ENCODE measurements at places on chromosomes 5 and 9.

- peak; percentile 81 for DNase-seq
These were observed 151.1 kb downstream of the DOCK2 start for GRCh38 chr5:169788168-169788567.

DNA sequence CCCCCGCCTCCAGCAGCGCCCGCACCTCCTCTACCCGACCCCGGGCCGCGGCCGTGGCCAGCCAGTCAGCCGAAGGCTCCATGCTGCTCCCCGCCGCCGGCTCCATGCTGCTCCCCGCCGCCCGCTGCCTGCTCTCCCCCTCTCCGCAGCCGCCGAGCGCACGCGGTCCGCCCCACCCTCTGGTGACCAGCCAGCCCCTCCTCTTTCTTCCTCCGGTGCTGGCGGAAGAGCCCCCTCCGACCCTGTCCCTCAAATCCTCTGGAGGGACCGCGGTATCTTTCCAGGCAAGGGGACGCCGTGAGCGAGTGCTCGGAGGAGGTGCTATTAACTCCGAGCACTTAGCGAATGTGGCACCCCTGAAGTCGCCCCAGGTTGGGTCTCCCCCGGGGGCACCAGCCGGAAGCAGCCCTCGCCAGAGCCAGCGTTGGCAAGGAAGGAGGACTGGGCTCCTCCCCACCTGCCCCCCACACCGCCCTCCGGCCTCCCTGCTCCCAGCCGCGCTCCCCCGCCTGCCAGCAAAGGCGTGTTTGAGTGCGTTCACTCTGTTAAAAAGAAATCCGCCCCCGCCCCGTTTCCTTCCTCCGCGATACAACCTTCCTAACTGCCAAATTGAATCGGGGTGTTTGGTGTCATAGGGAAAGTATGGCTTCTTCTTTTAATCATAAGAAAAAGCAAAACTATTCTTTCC is 19.3 kb downstream of the CDKN2A start:
- no peak for DNase-seq

DNA sequence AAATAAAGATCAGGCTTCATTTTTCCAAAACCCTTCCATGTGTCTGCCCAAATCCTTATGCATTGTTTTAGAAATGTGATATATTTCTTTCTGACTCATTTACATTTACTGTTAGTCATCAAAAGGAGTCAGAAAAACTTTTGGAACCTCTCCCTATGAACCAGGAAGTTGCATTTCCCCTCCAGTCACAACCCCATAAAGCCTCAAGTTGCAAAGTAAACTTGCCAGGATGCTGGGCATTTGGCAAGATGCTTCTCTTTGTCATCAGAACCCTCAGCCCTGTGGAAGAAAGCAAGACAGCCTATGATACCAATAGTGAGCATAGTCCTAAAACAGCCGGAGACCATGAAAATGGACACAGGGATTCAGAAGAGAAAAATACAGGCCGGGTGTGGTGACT is 84.2 kb downstream of the MUSK start:
- DNase-seq: peak; percentile 94

DNA sequence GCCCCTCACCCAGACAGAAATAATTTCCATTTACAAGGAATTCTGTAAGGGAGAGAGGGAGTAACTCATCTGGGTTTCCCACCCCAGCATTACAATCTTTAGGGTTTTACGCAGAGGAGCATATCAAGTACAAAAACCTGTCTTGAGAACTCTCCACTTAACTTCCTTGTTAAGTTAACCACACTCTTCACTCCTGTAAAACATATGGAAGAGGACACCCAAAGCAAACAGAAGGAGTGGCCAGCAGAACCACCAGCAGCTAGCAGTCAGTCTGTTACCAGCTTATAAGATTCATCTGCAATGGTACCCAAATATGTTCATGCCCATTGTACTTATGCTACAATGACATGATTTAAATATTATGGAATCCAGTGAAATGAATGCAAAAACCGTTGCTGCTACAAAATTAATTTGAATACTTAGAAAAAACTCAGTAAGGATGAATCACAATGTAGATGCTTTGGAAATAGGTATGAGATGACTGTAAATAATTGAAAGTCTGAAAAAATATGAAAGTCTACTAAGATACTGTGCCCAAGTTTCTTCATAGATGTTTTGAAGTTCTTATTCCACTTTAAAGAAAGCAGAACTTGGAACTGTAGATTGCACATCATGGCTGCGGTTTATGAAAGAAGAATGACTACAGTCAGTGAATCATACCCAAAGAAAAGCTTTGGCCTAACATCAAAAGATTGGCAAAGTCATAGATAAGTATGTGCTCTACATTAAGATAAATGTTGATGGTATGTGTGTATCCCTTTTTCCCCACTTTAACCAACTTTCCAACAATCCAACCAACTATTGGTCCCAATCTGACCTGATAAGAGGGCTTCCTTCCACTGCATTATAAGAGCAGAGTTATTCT is 233.6 kb downstream of the ACTL7B start:
- DNase-seq: peak; percentile 85

DNA sequence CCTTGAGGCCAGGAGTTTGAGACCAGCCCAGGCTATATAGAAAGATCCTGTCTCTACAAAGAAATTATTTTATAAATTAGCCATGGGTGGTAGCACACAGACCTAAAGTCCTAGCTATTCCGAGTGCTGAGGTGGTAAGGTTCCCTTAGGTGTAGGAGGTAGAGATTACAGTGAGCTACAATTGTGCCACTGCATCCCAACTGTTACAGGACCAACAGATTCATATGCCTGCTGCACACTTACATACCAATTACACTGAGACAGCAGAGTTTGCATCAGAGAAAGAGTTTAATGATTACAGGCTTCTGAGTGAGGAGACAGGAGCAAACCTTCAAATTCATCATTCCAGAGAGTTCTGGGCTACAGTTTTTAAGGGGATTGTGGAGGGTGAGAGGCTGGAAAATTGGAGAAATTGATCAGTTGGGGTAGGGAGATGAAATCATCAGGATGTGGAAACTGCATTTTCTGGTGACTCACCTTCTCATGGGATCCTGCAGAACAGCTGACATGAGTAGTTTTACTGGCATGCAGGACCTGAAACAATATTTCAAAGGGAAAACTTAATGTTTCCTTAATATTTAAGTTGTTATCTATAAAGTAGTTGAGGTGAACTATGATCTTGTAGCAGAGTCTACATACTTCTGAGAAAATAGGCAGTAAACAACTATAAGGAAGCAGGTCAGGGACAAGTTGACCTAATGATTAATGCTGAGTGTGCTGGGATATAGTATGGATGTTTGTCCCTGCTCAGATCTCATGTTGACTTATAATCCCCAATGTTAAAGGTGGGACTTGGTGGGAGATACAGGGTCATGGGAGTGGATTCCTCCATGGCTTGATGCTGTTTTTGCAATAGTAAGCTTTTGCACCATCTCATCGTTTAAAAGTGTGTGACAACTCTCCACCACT is 54.7 kb downstream of the ANXA2R start:
- DNase-seq: peak; percentile 69

DNA sequence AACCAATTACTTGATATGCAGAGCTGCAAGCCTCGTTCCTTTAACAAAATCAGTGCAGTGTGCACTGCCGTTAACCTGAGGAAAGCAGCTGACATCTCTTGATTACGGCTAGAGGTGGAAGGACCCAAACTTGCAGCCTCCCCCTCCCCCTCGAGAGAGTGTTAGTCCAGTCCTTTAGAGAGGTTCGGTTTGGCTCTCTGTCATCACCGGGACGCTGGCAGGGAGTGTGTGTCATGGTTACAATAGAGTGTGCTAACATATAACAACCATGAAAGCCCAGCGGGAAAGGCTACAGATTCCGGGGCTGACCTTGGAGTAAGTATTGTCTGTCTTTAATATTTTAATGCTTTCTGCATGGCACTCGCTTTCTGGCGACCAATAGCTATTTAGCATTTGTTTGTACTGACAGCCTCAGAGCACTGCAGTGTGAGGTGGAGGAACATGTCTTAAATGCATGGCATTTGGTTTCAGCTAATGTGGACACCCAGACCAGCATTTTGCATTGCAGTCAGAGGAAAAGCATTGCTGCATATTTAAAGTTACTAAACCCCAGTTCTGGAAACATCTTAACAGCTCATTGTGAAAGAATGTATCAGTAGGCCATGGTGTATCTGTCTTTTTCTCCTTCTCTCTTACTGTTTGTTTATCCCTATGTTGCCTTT is 237.5 kb downstream of the CD180 start:
- peak; percentile 90 for DNase-seq

- DNase-seq: peak; percentile 67
These were observed 76.7 kb downstream of the ARSB start for GRCh38 chr5:78908173-78909061.

DNA sequence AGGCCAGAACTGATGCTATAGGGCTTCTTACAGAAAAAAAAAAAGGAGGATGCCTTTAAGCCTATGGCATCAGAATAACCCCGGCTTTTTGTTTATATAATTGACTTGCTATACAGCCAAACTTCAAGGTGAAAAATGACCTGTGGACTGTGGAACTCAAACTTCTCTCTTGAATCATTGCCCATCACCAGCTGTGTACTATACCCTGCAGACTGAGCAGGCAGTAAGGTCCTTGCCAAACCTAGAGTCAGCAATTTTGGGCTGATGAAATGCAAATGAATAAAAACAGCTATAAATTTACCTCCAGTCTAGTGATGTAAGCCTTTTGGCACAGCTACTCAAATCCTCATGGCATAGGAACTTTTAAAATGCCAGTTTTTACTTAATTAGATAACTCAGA is 44.5 kb upstream of the PPP3R2 start:
- DNase-seq: no peak

- peak; percentile 38 for DNase-seq
These were observed 245.5 kb downstream of the AUH start for GRCh38 chr9:91116211-91116610.

DNA sequence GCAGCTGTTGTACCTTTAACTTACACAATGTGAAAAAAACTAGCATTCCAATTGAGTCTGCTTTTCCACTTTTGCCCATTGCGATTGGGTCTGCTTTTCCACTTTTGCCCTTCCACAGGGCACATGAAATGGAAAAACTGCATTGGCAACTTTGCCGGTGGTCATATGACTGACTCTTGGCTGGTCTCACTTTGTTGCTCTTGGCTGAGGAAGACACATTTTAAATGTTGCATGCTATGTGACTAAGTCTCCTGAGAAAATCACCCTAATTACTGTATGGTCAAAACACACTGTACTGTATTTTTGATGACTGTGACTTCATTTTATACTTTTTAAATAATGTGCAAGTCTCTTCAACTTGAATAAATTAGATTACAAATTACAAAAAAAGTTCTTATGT is 1.6 kb upstream of the OXCT1 start:
- peak; percentile 32 for DNase-seq

DNA sequence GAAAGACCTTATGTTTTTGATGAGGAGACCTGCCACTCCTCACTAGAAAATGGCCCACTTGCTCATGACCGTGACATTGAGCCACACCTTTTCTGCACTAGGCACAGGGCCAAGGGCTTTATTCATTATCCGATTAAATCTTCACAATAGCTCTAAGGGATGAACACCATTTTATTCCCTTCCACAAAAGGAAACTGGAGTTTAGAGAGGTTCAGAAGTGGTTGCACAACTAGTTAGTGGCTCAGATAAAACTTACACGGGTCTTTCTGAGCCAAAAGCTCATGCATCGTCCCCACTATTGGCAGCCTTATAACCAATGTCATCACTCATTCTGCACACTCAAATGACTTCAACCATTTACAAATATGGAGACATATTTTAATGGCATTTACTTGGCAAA is 39.4 kb downstream of the SUSD1 start:
- DNase-seq: no peak

DNA sequence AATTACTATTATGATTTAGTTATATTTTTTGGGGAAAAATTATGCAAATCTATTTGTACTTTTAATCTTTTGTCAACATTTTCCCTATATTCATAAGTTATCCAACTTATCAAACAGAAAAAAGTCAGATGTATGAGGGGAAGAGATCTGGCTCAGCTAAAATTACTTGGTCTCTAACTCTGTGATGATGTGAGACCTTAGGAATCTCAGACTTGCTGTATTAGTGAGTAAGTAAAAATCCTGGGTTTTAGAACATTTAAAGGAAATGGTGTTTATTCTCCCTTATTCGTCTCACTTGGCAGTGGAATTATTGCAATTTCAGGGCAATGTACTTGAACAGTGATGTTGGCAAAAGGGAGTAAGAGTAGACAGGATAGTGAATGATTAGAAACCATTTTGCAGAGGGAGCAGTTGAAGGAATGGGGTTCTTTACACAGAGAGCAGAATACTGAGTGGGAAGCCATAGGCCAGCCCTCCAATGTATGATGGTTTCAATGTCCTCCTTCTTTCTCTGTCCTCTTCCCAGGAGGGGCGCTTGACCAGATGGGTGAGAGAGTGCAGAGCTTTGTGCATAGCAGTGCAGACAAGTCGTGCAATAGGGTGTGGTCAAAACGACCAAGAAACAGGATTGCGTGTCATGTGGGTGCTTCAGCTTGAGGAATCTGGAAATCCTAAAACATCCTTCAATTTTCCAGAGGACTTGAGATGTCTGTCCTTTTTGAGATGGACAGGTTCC is 91.7 kb downstream of the TENT4A start:
- DNase-seq: peak; percentile 37

DNA sequence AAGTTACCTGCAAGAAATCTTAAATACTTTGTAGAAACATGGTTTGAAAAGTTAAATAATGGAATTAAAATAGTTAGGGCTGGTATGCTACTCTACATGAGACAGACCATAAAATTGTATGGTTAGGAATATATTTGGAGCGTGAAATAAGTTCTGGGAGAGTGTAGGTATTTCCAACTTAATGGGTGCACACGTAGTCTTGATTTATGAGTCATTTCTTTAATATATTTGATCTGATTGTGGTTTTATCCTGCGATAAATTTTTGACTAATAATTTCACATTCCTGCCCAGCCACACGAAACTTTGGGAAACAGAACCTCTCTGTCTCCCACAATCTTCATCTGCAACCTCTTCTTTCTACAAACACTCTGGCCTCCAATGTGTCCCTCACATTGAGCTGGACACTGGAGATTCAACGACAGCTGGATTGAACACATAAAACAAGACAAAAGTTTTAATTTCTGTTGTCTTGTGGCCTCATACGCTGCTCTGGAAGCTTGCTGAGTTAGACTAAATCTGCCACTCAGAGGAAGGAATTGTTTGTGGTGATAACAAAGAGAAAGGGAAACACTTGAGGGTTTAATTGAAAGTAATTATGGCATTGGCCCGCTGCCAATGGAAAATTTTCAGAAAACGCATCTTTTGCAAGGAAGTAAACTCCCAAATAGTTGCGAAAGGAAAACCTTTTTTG is 201.8 kb upstream of the ZNF608 start:
- DNase-seq: no peak

GRCh38 chr9:111916234-111916645 is 19.6 kb downstream of the UGCG start:
- DNase-seq: no peak

- DNase-seq: no peak
These were observed 37.7 kb upstream of the ZFAND5 start for GRCh38 chr9:72402744-72403143.

DNA sequence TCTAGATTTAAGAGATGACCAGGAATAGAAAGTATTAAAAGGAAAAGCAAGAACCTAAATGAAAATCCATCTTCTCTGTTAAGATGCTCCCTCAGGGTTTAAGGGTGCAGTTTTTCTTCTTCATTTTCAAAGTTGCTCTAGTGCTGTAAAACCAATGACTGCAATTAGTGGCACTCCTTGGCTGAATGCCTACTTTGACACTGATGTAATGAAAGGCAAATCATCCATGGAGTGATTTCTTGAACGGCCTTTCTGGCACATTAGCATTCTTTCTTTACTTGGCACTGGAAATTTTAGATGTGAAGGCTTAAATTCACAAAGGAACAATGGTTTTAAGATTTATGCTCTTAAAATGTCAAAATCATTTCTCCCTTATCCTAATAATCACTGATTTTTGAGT is 19.3 kb upstream of the ISCA1 start:
- no peak for DNase-seq
